ENCODE measurements at places on chromosomes 6 and 20.

GRCh38 chr6:113642714-113643406 is 214.3 kb upstream of the MARCKS start:
- no peak for DNase-seq

DNA sequence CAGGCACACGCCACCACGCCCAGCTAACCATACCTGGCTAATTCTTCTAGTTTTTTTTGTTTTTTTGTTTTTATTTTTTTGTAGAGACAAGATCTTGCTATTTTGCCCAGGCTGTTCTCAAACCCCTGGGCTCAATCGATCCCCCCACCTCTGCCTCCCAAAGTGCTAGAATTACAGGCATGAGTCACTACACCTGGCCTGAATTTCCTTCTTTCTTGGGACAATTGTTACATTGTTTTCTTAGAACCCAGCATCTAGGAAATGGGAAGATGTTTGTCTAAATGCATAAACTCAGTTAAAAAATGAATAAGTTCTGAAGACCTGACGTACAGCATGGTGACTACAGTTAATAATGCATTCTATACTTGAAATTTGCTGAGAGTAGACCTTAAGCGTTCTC is 10.8 kb upstream of the AGPAT4 start:
- no peak for DNase-seq

GRCh38 chr6:14857501-14857900 is 388.4 kb upstream of the JARID2 start:
- peak; percentile 56 for DNase-seq

GRCh38 chr6:98574984-98575383 is 259.4 kb upstream of the POU3F2 start:
- DNase-seq: no peak

- no peak for DNase-seq
These were observed 28.7 kb upstream of the SIRPG start for GRCh38 chr20:1686151-1686748.

DNA sequence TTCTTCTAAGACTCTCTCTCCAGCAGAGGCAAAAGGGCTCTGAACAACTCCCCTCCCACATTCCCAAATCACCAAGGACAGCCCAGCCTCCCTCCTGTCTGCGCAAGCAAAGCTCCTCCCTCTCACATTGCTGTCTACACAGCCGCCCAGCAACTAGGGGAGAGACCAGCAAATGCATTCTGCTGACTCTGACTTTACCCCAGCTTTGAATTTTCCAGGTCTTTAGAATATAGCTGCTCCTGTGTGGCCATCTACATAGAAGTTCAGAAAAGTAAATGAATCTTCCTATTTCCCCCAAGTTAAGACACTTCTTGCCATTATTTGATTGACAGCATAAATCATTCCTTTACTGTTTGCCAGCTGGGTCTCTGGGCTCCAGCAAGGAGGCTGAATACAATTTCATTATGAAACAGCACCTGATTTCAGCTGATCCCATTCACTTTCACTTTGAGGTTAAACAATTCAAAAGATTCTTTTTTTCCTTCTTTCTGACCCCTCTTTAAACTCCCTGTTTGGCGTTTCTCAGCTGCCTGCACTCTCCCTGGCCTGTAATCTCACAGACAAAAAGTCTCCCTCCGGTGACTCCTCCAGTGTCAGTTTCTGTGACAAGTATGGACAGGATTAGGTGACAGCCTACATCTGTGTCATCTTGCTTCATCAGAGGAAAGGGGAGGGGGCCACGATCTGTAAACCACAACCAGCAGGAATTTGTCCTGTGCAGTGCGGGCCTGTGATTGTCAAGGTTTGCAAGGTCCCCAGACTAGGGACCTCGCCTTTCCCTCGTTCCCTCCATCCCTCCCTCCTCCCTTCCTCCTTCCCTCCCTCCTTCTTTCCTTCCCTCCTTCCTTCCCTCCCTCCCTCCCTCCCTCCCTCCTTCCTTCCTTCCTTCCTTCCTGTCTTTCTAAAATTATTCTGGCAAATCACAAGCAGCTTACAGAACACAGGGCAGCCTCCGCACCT is 205.6 kb upstream of the RIN2 start:
- DNase-seq: no peak

- no peak for DNase-seq
These were observed 671 bp downstream of the EFHC1 start for GRCh38 chr6:52420668-52421358.

Measured in T follicular helper cell (primary cell).